ENCODE measurements at places on chromosomes 16 and 17.

GRCh38 chr17:71535321-71535720 is 585.5 kb upstream of the SOX9 start:
- DNase-seq, result no peak

DNA sequence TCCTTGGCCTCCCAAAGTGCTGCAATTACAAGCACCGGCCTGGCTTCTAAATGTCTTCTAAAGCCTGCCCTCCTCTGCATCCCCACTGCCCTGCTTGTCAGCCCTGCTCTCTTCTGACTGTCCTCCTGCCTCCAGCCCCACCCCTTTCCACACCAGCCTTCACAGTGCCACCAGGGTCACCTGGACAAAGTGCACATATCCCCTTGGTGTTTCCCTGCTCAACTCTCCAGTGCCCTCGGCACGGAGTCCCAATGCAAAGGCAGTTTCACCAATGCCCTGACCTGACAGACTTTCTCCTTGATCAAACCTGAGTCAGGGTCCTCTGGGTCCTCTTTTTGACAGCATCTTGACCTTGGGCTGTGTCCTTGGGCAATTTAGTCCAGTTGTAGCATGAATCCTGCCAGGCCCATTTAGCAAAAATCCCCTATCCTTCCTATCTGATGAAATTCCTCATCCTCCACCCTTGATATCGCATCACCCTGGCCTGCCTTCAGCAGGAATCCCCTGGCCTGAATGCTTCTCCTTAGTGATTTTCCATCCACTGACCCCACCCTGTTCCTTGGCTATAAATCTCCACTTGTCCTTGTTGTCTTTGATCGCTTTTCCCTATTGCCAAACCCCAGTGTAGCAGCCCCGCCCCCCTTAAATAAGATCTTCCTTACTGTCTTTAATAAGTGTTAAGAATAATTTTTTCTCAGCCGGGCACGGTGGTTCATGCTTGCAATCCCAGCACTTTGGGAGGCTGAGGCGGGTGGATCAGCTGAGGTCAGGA is 42.7 kb upstream of the ETV4 start:
- no peak for DNase-seq

GRCh38 chr17:73783382-73783766 is 139.1 kb upstream of the SDK2 start:
- DNase-seq, result no peak

DNA sequence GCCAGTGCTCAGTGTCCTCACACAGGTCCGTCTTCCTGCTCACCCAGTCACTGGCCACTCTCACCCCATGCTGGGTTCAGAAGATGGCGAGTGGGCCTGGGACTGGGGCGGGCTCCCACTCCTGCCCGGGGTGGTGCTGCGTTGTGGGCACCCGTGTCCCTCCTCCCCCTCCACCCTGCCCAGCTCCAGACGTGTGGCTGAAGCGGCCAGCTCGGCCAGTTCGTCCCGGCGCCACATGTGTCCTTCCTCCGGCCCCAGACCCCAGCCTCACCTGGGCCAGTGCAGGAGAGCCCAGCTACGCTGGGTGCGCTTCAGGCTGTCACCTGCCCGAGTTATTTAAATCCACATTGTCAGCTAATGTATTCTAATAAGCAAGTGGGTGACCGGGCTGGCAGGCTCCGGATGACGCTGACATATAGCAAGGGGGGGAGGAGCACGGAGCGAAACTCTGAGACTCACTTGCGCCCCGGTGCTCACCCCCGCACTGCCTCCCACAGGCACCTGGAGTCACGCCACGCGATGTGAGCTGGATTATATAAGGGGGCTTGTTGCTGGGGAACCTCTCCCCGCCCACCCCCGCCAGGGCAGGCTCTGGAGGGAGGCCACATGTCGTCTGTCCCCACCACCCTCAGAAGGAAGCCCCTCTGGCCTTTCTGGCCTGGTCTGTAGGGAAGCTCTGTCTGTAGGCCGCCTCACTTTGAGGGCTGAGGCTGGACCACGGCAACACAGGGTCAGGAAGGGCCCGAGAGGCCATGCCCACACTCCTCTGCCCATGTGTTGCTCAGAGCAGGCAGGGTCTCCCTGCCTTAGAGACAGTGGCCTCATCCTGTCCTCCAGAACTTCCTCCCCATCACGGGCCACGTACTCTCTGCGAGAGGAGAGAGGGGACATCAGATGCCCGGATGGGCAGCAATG is 7.1 kb upstream of the BAIAP2 start:
- no peak for DNase-seq

- DNase-seq, result no peak
Observed at GRCh38 chr17:8300627-8301242, 5.5 kb upstream of the SLC25A35 start.

- no peak for DNase-seq
Observed at GRCh38 chr16:57618296-57619132, 9.9 kb upstream of the ADGRG1 start.

DNA sequence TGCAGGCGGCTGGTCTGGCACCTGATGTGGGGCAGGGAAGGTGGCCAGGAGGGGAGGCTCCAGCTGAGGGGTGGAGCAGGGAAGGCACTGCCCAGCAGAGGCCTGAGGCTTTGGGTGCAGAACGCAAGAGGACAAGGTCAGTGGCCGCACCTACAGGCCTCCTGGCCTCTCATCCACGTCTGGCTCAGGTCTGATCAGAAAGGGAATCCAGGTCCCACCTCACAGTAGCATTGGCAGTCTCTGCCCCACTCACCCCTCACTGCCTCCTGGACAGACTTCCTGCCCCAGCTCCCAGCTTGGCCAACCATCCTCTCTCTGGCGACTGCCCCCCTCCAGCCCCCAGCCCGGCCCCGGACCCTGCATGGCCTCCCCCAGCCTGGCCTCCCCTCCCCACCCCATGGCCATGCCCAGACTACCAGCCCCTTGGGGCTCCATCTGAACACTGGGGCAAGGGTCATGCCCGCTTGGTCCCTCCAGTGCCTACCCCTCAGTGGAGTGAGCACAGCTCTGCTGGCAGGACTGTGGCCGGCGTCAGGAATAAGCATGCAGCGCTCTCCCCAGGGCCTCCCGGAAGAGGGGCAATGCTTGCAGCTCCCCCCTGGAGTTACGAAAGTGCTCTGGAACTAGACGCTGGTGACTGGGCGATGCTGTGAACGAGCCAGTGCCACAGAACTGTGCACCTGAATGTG is 4.6 kb downstream of the UTS2R start:
- DNase-seq, result no peak

DNA sequence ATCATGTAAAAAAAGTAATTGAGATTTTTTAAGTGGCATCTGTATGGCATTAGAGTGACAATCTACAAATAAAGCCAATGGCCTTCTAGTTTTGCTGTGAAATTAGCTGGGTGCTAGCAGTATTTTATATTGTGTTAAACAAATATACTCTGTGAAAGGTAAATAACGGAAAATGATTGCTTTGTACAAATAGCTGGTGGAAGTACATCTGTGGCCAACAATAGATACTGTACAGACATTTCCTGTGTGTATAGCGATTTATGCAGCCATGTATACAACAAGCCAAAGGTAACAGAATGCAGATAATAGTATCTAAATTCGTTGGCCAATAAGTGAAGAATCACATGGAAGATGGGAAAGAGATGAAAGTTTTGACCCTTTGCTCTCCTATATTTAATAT is 26.6 kb downstream of the IQCK start:
- DNase-seq, result no peak

DNA sequence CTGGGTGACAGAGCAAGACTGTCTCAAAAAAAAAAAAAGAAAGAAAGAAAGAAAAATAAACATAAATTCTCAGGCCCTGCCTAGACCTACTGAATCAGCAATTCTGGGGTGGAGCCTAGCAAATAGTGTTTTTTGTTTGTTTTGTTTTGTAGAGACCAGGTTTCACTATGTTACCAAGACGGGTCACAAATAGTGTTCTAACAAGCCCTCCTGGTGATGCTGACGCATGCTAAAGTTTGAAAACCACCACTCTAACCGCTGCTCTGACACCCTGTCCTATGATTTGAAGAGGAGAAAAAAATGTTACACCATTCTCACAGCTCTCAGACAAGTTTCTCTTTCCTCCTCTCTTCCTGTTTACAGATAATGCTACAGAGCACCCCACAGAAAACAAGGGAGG is 1.5 kb downstream of the MRPL10 start:
- DNase-seq, result no peak

- no peak for DNase-seq
Observed at GRCh38 chr17:40597556-40598300, 32.5 kb upstream of the CCR7 start.

GRCh38 chr16:345772-346171 is 6.8 kb downstream of the AXIN1 start:
- no peak for DNase-seq

DNA sequence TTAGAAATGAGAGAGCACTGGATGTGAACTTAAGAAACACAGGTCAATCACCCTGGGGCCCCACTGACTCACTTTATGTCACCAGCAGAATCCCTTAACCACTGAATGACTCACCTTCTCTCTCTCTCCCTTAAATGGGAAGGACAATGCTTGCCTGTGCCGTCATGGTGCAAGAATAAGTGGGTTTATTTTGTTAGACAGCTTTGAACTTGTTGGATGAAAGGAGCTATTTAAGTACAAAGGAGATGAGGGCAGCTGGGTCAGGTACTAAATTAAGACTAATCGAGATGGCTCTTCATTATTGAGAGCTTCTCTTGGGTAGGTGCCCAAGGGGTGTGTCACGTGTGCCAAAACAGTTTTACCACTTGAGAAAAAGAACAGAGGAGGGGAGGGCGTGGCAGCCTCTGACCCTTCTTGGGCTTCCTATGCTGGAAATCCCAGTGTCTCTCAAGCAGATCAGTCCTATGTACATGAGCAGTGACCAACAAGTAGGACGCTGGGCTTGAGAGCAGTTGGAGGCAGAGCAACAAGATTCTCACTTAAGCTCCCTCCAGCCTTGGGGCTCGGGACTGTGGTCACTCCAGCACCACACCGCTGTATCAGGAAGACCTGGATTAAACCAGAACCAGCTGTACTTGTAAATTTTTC is 6.7 kb upstream of the KRT31 start:
- DNase-seq, result no peak

Measured in SK-N-MC (cell line).